ENCODE measurements at places on chromosomes 11 and 22.

DNA sequence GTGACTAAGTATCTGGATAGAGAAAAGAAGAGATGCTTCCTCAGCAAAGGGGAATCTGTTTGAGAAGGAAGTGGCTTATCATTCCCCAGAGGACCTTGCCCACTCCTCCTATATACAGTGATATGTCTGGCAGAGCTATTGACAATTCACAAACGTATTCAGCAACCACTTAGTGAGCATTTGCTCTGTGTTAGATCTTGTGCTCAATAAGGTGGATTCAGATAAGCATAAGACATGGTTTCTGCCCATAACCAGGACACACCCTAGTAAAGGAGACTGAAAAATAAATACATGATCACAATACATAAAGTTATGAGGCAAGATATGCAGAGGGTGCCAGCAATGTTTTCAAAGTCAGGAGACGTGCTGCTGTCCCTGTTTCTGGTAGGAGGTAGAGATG lies 1.4 kb downstream of the TMEM9B start:
- DNase-seq: no peak

DNA sequence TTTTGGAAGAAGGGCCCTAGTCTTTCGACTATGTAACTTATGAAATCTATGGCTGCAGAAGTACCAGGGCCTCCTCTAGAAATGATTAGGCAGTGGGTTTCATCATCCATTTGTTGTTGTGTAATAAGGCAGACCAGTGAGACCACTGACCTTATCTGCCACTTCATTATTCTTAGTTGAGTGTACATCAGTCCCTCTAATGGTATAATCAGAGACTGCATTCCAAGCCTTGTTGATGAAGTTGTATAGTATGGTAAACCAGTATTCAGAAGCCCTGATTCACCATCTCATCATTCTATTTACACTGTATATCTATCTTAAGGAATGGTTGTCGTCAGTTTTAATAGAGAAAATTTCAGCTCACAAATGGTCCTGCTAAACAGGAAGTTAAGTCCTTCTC lies 32.2 kb upstream of the GRIA4 start:
- DNase-seq: peak; percentile 30

DNA sequence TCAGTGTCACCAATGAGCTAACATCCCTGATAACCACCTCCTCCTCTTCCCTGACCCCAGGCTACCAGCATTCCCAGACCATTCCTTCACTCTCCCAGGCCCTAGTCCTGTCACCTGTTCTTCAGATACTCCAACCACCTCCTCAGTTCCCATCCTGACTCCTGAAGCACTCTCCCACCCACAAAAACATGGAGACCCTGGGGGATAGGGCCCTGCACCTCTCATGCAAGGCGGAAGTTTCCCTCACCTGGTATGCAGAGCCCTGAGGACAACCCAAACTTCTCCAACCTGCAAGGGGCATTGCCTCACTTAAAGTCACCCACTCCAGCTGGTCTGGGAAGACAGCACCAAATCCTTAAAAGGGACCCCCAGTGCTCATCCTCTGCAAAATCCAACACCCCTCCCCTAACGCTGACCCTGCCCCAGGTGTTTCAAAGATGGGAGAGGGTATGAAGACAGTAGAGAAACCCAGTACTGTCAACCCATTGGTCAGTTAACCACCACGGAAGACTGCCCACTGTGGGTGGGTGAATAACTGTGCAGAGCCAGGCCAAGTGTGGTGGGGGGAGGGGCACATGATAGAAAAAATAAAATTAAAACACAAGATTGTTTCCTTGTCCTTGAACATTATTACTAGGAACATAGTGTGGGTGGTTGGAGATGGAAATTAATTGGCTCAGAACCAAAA lies 1.4 kb downstream of the TNKS1BP1 start:
- no peak for DNase-seq

- no peak for DNase-seq
These were observed 36.6 kb downstream of the RPUSD4 start for GRCh38 chr11:126174816-126175215.

DNA sequence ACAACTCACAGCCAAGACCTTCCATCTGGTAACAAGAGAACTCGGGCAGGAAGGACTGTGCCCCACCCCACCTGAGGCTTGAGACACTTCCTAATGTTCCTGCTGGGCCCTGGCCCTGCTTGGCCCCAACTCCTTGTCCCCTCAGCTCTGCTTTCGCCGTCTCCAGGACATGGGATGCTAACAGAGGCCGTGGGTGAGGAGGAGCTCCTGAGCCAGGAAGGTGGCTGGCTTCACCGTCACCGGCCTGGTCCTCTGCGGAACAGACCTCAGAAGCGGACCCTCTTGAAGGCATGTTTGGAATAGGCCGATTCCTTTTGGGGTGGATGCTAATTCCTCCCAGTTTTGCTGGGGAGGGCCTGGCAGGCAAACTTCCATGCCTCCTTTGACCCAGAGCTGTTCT lies 154.3 kb downstream of the CACNA1I start:
- DNase-seq: no peak

DNA sequence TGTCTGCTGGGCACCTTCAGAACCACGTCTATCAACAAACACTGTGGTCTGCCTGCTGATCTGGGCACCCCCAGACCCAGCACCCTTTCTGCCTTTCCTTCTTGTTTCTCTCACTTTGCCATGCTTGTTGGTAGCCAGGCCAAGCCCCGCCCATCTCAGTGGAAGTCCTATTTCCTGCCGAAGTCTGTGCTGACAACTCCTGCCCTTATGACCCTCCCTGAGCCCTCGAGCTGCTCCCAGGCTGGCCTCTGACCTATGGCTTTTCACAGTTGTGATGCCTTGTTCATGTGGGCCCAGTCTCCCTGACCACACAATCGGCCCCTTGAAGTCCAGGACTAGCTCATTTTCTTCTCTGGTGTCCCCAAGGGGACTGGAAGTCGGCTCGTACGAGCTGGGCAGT lies 132.1 kb downstream of the DSCAML1 start:
- no peak for DNase-seq

DNA sequence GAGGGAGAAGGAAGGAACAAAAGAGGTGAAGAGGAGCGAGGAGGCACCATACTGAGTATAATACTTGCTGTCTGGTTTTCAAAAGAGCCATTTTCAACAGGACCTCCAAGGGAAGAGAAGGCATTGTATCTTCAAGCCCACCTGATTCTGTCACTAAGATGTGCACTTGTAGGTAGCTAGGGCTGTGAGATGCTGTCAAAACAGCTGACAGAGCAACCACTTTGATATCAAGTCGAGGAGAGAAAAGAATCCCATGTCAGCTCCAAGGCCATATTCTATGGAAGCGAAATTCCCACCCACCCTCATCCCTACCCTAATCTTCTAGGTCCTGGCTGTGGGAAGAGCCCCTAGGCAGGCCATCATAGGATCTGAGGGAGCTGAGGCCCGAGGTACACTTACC lies 70.9 kb upstream of the PRDM11 start:
- DNase-seq: no peak

- DNase-seq: no peak
These were observed 17.8 kb downstream of the OTUB1 start for GRCh38 chr11:64003807-64004589.

GRCh38 chr11:34866375-34866774 lies 49.8 kb downstream of the APIP start:
- no peak for DNase-seq

GRCh38 chr22:30754971-30755758 lies 60.5 kb downstream of the OSBP2 start:
- DNase-seq: peak; percentile 76

DNA sequence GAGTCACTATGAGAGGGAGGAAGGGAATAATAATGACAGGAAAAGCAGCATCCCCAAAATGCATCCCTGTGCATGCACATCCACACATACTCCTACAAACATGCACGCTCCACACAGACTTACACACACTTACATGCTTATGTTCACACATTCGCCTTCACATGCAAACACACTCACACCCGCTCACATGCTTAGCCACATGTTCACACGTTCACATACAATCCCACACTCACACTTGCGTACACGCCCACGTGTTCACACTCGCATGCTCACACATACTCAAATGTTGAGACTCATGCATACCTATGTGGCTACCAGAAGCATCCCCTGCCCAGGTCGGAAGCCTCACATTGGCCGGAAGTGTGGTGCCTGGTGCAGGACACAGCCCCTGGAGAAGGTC lies 372.1 kb downstream of the MN1 start:
- DNase-seq: no peak

DNA sequence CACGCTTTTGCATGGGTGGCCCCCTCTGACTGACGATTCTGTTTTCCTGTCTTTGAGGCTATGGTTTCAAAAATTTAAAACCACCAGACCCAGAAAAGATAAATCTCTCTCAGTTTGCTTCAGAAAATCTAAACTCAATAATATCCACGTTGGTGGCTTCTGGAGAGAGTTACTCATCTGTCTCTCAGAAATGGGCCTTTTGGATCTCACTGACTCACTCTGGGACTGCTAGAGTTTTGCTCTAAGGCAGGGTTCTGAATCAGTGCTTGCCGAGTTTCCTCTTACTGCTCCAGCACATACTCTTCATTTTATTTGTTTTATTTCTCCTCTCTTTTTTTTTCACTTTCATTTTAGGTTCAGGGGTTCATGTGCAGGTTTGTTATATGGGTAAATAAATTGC lies 305.7 kb downstream of the BLID start:
- no peak for DNase-seq

- DNase-seq: no peak
These were observed 12.7 kb downstream of the DUSP8 start for GRCh38 chr11:1559111-1559951.

GRCh38 chr11:66317723-66318599 lies 1.1 kb upstream of the CD248 start:
- peak; percentile 99 for DNase-seq

DNA sequence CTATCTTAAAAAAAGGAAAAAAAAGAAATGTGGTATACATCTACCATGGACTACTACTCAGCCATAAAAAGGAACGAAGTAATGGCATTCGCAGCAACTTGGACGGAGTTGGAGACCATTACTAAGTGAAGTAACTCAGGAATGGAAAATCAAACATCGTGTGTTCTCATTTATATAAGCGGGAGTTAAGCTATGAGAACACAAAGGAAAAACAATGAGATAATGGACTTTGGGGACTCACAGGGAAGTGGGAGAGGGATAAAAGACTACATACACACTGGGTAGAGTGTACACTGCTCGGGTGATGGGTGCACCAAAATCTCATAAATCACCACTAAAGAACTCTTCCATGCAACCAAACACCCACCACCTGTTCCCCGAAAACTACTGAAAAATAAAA lies 11.8 kb downstream of the RAB6A start:
- DNase-seq: no peak

- DNase-seq: no peak
These were observed 11.4 kb downstream of the RTN4R start for GRCh38 chr22:20256551-20257211.

DNA sequence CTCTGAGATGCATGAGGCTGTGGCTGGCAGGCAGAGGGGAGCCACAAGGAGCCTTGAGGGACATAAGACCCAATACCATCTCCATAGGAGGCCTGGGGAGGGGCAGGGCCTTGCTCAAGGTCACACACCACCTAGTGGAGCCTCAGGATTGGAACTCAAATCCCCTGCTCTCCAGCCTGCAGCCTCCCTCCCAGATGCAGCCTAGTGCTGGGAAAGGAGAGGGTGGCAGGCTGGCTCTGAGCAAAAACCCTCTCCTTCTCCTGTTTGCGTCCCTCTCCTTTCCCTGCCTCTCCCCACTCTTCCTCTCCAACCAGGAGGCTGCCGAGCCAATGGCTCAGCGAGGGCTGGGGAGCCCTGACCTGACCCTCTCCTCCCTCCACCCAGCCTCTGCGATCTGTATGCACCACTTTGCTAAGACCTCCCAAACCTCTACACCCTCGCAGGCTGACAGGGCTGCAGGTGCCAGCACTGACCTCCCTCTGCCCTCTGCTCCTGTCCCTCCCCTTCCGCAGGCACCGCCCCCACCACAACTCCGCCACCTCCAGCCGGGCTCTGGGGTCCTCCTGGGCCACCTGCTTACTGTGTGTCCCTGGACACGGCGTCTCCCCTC lies 14.7 kb downstream of the IGLL1 start:
- peak; percentile 68 for DNase-seq

DNA sequence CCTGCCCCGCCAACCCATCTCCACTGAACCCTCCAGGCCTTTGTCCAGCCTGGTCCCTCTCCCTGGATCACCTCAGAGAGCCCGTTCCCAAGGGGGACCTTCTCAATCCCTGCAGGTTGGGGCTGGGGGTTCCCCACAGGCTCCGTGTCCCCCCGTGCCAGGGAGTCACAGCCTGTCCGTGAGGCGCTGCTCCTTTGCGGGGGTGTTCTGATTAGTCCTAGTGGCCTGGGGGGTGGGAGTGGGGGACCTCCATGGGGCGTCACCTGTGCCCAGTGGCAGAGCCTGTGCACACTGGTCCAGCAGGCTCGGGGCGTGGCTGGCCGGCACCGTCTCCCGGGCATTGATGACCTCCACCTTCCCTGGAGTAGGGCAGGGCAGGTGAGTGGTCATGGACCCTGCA lies 11.6 kb downstream of the GGT5 start:
- no peak for DNase-seq

DNA sequence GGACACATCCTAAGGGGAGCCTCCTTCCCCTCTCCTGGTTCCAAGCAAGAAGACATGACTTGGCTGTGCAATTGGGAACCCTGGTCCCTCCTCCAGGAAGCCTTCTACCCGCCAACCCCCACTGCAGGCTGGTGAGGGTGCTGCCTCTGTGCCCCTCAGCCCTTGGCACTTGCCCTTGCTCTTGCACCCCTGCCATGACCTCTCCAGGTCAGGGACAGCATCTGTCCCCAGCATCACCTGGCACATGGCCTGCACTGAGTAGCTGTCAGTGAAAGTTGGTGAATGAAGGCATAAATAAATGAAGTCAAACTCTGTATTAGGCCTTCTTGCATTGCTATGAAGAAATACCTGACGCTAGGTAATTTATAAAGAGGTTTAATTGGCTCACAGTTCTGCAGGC lies 1.9 kb upstream of the GTSE1 start:
- DNase-seq: no peak

DNA sequence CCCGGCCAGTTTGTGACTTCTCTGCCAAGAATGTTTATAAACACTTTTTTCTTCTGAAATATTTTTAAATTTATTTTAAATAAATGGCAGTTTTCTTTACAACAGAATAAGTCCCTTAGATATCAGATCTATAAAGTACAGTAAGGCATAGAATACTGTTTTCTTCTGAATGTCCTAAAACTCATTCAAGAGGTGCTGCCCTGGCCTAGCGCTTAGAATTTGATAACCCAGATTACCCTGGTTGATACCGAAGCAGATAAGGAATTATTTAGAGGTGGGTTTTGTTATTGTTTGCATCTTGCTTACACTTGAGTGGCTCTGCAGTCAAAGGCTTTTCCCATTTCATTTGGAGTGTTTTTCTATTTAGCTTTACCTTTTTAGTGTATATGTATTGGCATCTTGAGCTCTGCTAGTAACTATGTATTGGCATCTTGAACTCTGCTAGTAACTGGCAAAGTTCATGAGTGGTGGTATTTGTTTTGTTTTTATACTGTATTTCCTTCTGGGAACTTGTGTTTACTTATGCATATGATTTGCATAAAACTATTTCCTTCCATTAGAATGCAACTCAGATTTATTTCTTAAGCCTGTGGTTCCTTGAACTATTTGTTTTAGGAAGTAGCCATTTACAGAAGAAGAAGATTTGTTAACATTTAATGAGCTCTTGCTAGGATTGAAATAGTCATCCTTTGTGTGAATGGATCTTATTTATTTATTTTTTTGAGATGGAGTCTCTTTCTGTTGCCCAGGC lies 1.2 kb downstream of the ACAD8 start:
- no peak for DNase-seq

Measured in HuH-7 (cell line).